ENCODE measurements at places on chromosomes 3 and 15. TPM values are rescaled to one million over a fixed set of nuclear protein-coding genes. Genes with fewer than 3 reads are reported as not detected.

The AGBL1 gene
- total RNA-seq, result not detected

The NOX5 gene
- total RNA-seq, result 0.26 TPM

The CLDN1 gene
- 2.7 TPM for total RNA-seq

The LDHAL6B gene
- not detected for total RNA-seq

The B3GALNT1 gene
- total RNA-seq, result 34.0 TPM

The ADPRH gene
- total RNA-seq, result 3.5 TPM

The PBRM1 gene
- 99.3 TPM for total RNA-seq

The SUSD5 gene
- total RNA-seq, result 31.5 TPM

The GOLGA6B gene
- not detected for total RNA-seq

The AQP9 gene
- total RNA-seq, result 0.52 TPM

The NEDD4 gene
- 30.5 TPM for total RNA-seq

The PLXNA1 gene
- total RNA-seq, result 62.9 TPM

The GHRL gene
- total RNA-seq, result 0.52 TPM

Data from articular chondrocyte of knee joint (primary cell).